ENCODE measurements at places on chromosomes 12 and 14. TPM values are rescaled to one million over a fixed set of nuclear protein-coding genes. Genes with fewer than 3 reads are reported as not detected.

The ETFBKMT gene
- total RNA-seq, result 1.2 TPM

The ATP2A2 gene
- 131 TPM for total RNA-seq

DNA sequence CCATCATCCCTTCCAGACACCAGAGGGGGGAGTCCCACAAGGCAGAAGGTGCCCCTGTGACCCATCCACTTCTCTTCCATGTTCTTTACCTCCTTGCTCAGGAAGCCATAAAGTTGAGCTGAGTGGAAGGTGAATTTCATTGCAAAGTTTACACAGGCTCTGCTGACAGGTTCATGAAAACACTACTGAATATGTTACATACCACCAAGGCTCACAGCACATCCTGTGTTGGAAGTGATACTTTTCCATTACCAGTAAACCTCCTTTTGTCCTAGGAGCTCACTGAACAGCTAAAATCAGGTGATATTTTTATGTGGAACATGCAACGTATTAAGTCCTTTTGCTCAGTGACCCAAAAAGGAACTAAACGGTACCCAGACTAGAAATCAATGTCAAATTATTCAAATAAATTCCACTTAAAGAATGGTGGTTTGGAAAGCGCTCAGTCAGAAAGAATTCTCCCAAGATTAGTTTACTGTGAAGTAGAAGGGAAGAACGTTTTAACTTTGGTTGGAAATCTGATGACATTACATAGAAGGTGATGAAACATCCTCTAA is 196.2 kb upstream of the NUDT4 start:
- DNase-seq, result no peak

- DNase-seq, result no peak
Measured at GRCh38 chr12:60052483-60052882, 456.7 kb downstream of the SLC16A7 start.

The VWF gene
- not detected for total RNA-seq

DNA sequence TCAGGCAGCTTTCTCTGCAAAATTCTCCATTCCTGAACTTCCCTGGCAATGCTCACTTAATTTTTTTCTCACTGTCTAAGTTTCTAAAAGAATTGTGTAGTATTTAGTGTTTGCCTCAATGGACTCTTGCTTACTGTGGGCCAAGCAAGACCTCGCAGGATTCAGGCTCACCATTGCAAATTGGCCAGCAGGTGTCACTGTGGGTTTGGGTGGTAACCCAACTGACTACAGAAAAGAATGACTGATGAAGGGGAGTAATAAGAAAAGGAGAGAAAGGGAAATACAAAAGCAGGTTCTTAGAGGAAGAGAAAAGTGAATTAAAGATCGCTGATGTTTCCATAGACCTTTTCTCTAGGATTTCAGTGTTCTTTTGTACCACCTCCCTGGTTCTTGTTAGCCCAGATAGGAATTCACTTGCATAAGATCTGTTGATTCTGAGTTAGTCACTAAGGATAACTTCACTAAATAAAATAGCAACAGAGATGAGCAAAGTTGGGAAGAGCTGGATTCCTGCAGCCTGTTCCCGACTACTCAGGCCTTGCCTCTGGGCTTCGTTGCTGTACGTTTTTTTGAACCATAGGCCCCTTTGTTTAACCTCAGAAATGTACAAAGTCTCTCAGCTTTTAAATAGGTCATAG is 386.5 kb upstream of the DDHD1 start:
- peak; percentile 60 for DNase-seq

DNA sequence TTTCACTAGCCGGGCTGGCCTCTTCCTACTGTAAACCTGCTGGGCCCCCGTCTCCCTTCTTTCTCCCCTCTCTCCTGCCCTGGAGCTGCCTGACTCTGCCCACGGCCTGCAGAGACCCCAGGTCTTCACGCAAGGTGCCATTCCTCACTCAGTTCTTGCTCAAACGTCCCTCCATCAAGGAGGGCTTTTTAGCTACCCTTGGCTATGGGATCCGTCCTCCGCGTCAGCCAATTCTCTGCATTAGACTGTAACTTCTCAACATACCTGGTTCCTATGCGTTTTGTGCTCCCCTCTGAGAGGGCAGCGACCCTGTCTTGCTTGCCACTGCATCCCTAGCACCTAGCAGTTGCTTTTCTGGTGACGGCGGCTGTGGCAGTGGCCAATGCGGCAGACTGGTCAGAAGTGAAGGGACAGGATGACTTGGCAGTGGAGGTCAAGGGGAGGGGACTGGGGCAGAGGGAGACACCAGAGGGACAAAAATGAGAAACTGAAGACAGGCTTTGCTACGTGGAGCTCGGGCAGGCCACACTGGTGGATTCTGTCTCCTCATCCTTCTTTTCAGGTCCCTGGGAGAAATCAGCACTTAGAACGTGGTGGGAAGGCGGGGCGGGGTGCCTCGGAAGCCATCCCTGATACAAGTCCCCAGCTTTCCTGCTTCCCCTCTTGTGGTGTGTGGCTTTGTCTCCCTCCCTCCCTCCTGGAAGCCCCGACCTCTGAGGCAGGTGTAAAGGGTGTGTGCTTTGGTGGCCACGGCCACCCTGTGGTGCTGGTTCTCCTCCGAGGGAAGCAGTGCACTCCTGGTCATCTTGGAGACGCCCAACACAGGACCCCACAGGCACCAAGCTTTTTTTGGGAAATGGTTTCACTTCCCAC is 1.8 kb downstream of the B3GNT4 start:
- no peak for DNase-seq

- DNase-seq, result no peak
Measured at GRCh38 chr12:76915361-76916169, 36.7 kb upstream of the CSRP2 start.

The TEDC1 gene
- 53.2 TPM for total RNA-seq

The GPR132 gene
- total RNA-seq, result 44.2 TPM

- peak; percentile 44 for DNase-seq
Measured at GRCh38 chr12:51270067-51270950, at the start of gene SMAGP. SMAGP (minus strand) TSS chr12:51270415; CDS start chr12:51269278, 1,137 bp downstream.

- DNase-seq, result peak; percentile 51
Measured at GRCh38 chr12:100668945-100669536, 95.6 kb downstream of the GAS2L3 start.

- DNase-seq, result no peak
Measured at GRCh38 chr12:115261691-115262398, 577.9 kb upstream of the TBX3 start.

DNA sequence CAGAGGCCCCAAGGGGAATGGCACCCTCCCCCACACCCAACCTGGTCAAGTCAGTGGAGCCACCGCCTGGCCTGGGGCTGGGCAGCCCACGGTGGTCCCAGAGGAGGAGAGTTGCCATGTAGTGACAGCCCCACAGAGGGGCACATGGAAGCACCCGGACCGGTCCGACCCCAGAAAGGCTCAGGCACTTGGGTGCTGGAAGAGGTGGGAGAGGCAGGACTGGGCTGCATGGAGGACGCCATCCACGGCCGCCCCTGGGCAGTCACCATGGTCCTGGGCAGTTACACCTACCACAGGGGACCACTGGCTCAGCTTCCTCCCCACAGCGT is 37.9 kb upstream of the TMEM179 start:
- DNase-seq, result no peak

GRCh38 chr12:111283966-111284365 is 84.9 kb downstream of the PHETA1 start:
- DNase-seq, result no peak

The AICDA gene
- total RNA-seq, result not detected

DNA sequence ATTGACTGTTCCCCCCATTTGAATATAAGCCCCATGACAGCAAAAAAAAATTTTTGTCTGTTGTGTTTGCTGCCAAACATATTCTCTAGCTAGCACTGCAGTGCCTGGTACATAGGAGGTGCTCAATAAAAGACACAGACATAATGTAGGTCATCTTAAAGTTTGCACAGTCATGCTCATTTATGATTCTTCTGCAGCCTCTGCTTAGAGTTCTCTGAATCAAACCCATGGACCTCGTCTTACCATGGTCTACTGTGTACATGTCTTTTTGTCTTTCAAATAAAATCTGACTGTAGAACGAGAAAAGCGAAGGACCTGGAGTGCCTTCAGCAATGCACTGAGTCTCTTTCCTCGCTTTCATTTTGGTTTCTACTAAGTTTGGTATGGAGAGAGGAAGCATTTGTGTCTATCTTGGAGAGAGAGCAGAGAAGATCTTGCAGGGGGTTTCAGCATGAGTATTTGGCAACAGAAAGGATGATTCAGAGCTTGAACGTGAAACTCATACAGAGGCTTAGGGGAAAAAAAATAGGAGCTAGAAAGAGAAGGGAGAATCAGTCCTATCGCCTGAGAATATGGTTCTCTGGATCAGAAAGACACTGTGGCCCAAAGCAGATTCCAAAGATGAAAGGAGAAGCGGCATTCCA is 38.8 kb upstream of the TMCC3 start:
- no peak for DNase-seq

The FAIM2 gene
- 0.50 TPM for total RNA-seq

The SERPINA5 gene
- total RNA-seq, result not detected

DNA sequence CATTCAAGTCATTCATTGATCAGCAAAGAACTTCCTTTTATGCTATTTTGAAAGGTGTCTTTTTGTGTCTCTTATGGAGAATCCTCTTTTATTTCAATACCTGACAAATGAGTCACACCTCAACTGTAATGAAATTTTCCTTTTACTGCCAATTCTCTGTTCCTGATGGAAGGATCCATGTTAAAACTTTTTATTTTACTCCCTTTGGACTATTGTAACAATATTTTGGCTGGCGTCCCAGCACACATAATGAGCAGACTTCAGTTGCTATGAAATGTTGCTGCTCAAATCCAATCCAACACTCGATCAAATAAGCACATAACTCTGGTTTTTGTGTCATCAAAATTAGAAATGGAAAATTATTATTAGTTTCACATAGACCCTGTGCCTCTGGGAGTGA is 21.9 kb upstream of the SLC15A5 start:
- no peak for DNase-seq

The OTX2 gene
- total RNA-seq, result not detected

Data from activated CD4-positive, alpha-beta T cell treated with anti-CD3 and anti-CD28 coated beads, Interleukin-2, amount 10 ng/mL, durations not matched to agents 7 days and 5 days (primary cell).